Germinal center (tissue), 1 donor: ENCODE measurements at places on chromosomes 3 and 15.

DNA sequence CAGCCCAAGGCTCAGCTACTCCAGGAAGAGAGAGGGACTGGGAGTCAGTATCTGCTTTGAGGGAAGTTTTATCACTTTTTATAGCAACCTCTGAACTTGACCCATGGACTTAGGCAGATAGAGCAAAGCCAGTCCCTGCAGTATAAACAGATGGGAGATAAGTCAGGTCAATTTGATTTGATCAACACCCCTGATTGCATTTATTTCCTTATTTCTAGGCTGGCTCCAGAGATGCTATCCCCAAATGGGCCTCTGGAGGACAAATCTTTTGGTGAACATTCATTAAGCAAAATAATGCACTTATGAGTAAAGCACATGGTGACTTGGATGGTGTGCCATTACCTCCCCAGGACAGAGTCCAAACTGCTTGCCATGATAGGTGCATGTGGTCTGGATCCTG is 8.9 kb upstream of the IDH3A start:
- DNase-seq: no peak

DNA sequence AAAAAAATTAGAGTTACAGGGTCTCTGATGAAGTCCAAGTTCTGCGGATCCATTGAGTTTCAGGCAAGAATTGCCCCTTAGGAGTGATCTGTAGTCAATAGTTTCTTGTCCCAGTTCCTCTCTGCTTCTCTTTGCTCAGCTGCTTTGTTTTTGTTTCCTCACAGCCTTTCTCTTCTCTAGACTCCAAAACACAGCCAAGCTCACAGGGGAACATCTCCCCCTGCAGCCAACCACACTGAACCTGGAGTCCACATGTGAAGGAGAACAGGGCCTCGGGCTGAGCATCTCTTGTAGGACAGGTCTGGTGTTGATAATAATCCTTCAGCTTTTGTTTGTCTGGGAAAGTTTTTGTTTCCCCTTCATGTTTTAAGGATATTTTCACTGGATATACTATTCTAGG is 202.6 kb upstream of the ATP10A start:
- no peak for DNase-seq

GRCh38 chr3:18080198-18080689 is 337.8 kb upstream of the TBC1D5 start:
- no peak for DNase-seq

- DNase-seq: no peak
Measured at GRCh38 chr15:62122249-62122648, 42.8 kb downstream of the C2CD4B start.

DNA sequence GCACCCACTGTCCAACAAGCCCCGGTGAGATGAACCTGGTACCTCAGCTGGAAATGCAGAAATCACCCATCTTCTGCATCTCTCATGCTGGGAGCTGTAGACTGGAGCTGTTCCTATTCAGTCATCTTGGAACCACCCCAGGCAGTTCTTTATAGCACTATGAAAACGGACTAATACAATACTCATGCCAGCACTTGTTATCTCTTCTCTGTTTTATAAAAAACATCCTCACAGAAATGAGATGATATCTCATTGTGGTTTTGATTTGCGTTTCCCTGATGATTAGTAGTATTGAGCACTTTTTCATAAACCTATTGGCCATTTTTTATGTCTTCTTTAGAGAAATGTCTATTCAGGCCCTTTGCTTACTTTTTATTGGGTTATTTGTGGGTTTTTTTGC is 156.2 kb upstream of the ARPP21 start:
- no peak for DNase-seq

GRCh38 chr15:97096303-97096835 is 765.9 kb downstream of the NR2F2 start:
- no peak for DNase-seq

DNA sequence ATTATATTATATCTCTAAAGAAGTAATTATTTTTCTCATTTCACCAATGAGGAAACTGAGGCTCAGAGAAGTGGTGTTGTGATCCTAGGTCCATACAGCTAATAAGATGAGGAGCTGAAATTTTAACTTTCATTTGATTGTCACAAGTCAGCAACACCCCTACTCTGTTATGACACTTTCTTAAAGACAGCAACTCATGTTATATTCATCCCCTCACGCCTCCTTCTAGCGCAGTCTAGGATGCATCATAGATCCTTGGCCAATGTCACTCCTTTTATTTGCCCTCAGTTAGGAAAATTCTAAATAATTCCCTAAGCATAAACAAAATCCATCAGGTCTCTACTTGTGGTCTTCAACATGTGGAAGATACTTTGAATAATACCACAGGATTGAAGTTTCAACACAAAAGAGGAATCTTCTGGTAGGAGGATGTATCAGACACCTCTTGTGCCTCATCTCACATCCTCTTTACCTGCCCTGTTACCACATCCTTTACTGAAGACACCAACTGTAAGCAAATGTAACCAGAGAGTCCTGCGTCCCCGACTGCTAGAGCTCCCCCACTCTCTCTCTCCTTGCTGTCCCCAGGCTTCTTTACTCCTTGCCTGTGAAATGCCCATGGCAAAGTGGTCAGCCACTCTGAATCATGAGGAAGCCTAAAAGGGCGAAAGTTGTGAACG is 53.7 kb downstream of the TRIM42 start:
- DNase-seq: no peak

- DNase-seq: no peak
Measured at GRCh38 chr3:60497902-60498301, 753.4 kb downstream of the FHIT start.

- no peak for DNase-seq
Measured at GRCh38 chr3:177195242-177195991, 1.9 kb downstream of the TBL1XR1 start.

GRCh38 chr3:97830638-97831037 is 8.8 kb downstream of the CRYBG3 start:
- DNase-seq: no peak

DNA sequence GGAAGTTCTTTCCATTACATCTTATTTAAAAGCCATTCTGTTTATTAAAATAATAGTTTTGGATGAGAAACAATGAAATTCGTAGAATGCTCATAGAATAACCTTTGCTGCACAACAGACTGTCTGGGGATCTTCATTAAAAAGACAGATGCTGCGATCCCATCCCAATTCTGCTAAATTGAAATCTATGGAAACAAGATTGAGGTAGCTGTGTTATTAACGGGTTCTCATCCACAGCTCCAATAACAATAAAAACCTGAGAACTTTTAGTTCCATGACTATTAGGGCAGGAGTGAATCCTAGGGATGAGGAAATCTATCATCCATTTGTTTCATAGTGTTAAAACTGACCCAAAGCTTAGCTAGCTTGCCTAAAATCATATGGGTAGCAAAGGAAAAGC is 2.5 kb upstream of the GJD2 start:
- no peak for DNase-seq

DNA sequence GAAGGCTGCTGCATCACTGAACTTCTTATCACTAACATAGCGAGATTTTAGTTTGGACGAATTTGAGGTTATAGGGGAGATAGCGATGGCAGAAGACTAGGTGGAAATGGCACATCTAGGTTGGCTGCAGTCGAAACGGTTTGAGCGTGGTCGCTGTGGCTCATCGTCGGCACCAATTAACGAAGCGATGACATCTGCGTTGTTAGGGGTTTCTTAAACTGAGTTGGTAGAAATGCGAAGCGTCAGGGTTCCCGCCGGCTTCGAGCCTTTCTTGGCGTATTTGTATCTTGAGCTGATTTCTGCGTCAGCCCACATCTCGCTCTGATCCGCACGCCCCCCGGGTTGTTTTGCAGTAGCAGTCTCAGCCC is 319 bp downstream of the LNP1 start:
- peak; percentile 15 for DNase-seq

DNA sequence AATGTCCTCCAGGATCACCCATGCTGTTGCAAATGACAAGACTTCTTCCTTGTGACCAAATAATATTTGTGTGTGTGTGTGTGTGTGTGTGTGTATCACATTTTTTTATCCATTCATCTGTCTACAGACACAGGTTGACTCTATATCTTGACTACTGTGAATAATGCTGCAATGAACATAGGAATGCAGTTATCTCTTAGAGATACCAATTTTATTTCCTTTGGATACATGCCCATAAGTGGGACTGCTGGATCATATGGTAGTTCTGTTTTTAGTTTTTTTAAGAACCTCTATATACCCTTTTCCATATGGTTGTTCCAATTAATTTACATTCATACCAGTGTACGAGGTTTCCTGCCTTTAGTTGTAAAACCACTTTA is 41.7 kb downstream of the GPR176 start:
- DNase-seq: no peak

DNA sequence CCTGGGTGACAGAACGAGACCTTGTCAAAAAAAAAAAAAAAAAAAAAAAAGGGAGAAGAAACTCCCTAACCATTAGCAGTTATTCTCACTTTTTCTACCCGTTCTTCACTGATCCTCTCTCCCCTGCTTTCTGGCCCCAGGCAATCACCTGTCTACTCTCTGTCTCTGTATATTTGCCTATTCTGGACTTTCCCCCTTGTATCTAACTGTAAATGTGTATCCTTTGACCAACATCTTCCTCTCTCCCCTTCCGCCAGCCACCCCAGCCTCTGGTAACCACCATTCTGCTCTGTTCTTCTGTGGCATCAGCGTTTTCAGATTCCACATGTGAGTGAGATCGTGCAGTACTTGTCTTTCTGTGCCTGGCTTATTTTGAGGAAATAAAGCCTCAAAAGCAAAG is 6.9 kb downstream of the CYFIP1 start:
- no peak for DNase-seq

GRCh38 chr15:62619526-62619925 is 423.0 kb upstream of the TPM1 start:
- DNase-seq: no peak

- no peak for DNase-seq
Measured at GRCh38 chr3:12797124-12797891, 828 bp downstream of the CAND2 start.

GRCh38 chr3:60514866-60515265 is 736.4 kb downstream of the FHIT start:
- no peak for DNase-seq

- no peak for DNase-seq
Measured at GRCh38 chr3:194928831-194929577, 243.3 kb downstream of the FAM43A start.

GRCh38 chr3:35392187-35392586 is 247.1 kb upstream of the ARPP21 start:
- no peak for DNase-seq

GRCh38 chr3:34882764-34883163 is 756.6 kb upstream of the ARPP21 start:
- DNase-seq: no peak

DNA sequence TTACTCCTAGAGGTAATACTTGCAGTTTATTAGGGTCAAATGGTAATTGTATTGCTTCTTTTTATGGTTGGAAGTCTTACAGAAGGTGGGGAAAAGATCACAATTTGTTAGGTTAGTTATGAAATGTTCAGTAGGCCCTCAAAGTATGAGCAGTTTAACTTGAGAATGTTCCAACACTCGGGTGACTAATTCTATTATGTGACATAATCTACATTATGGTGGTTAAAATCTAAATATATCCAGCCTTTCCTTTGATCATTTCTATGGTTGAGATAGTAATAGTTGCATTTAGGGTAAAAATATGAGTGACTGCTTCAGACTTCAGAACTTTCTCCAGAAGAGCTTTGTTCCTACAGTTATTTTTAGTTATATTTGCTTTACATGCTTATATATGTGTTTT is 19.6 kb upstream of the FBXO22 start:
- DNase-seq: no peak

DNA sequence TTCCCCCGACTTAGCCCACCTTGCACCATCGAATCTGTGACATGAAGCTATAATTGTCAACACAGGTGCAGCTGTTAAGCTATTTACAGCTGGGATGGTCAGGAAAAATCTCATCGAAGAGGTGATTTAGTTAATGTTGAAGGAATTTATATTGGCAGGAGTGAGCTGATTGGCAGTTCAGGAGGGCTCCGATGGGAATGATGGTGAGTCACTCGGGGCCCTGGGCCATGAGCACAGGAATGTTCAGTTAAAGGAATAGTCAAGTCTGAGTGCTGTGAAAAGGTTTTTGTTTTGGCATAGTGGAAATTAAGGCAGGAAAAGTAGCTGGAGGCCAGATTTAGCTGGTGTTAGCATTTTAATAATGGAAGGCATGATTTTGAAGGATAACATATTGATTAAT is 95.7 kb downstream of the OXSM start:
- no peak for DNase-seq

- DNase-seq: no peak
Measured at GRCh38 chr3:18369551-18370185, 55.5 kb downstream of the SATB1 start.

DNA sequence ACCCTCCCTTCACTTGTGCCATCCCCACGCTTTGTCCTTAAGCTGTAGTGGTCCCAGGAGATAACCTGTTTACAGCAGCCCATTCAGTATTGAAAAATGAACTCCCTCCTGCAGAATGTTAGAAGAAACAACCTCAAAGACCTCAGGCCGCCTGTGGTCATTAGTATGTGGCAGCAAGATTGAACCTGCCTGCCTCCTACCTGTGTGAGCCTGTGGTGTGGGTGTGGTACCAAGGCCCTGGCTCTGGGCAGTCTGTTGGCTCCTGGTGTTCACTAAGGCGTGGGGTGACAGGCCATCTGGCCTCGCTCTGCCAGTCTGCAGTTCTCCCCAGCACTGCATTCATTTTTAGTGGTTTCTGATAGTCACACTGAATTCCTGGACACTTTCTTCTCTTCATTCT is 21.0 kb downstream of the LSM3 start:
- DNase-seq: no peak
